NCI-H524 treated with DMSO at 0.1 percent for 48 hours (cell line): ENCODE measurements at places on chromosomes 16 and 17.

GRCh38 chr17:13353590-13353989, 248.1 kb downstream of the HS3ST3A1 start:
- DNase-seq: no peak

DNA sequence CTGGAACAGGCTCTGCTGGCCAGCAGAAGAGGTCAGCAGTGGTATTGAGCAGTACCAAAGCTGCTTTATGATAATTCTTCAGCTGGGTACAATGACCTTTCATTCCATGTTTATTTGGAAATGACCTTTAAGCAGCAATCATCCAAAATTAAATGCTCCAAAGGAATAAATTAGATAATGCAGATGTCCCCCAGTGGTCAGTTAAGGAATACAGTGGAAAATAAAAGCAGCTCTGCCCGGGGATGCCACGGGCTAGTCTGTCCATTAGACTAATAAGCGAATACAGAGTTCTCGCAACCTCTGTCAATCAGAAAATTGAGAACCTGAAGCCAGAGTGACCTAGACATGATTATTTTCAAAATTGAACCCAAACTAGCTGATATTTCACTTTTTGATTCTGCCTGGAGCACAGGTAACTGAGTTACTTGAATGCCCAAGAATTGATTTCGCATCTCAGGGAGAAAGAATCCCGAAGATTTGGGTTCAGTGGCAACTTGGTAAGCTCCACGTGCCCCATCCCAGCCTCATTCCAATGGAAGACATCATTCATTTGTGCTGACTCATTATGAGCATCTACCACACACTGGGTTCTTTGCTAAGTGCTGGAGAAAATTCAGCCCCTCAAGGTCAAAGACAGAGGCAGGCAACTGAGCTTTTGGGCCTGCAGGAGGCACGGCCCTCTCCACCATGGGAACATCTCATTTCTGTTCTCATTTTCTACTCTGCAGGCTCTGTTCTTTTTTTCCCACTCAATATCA, 34.4 kb upstream of the SLC39A11 start:
- no peak for DNase-seq

DNA sequence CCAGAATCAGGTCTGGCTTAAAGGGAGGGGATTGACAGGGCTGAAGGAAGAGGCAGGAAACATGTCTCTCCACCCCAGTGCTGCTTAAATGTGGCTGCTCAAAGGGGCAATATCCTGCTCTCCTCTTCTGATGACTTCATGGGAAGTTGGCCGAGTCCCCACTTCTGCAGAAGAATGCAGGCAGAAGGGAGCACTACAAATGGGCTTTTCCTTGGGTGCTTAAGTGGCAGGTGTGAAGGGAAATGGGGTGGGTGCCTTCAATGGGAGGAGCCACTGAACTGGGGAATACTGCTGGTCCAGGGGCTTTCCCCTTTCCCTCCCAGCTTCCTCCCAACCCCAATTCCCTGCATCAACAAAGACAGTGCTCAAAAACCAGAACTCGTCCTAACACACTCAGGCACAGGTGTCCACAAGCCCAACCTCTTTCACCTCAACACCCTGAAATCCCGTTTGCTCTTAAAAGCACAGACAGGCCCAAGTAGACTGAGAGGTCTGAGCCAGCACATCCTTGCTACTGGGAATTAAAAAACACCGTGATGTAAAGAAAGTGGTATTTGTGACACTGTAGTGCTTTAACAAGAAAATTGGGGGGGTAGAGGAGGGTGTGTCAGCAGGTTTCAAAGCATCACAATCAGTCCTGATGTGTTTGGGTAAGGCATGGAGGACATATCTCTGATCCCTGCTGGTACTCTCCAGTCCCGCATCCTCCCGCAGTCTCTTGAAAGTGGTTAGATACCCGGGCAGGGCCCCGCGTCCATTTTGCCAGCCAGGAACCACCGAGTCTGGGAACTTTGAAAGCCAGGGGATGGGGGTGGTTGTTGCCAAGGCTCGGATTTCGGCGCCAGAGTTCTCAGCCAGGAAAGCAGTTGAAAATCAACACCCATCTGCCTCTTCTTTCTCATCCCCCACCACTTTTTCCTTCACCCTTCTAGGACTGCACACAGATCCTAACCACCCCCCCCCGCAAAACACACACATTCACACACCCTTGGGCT, 1.6 kb downstream of the CA10 start:
- peak; percentile 37 for DNase-seq

DNA sequence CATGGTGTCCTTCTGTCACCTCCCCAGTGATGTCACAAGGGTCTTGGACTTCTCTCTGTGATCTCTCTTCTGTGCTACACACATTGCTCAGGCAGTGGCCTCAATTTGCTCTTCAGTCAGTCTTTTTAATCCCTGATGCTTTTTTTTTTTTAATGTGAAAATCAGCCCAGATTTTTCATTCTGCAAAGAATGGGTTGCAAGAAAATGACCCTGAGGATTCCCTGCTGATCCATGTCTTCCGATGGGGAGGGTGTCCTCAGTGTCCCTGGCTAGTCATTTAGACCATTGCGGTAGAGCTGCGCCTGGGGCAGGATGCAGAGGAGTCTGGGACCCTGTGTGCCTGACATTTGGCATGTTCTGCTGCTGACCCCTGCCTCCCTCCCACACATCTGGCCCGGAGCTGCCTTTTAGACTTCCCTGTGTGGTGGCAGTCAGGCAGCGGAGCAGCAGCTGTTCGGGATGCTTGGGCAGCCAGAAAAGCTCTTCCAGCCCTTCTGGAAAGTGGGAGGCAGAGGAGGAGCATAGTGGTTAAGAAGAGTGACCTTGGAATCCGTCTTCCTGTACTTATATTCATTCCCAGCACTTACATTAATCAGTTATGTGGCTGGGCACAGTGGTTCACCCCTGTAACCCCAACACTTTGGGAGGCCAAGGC, 12.3 kb downstream of the GPT2 start:
- DNase-seq: no peak

- peak; percentile 38 for DNase-seq
Observed at GRCh38 chr17:75289832-75290337, 652 bp upstream of the SLC25A19 start.

DNA sequence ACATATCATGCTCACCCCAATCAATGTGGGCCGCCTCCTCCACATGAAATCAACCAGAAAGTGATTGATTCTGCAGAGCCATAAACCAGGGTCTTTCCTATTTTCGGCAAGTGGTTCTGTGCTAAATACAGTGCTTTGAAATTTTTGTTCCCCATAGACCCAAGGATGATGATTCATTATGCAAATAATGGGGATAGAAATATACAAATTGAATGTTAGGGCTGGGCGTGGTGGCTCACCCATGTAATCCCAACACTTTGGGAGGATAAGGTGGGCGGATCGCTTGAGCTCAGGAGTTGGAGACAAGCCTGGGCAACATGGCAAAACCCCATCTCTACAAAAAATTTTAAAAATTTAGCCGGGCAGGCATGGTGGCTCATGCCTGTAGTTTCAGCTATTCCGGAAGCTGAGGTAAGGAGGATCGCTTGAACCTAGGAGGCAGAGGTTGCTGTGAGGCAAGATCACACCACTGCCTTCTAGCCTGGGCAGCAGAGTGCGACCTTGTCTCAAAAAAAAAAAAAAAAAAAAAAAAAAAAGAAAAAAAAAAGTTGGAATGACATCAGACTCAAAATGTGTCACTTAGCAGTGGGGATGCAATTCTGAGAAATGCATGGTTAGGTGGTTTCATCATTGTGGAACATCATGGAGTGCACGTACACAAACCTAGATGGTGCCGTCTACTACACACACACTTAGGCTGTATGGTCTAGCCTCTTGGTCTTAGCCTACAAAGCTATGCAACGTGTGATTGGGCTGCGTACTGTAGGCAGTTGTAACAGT, 581.7 kb downstream of the MAF start:
- DNase-seq: no peak

DNA sequence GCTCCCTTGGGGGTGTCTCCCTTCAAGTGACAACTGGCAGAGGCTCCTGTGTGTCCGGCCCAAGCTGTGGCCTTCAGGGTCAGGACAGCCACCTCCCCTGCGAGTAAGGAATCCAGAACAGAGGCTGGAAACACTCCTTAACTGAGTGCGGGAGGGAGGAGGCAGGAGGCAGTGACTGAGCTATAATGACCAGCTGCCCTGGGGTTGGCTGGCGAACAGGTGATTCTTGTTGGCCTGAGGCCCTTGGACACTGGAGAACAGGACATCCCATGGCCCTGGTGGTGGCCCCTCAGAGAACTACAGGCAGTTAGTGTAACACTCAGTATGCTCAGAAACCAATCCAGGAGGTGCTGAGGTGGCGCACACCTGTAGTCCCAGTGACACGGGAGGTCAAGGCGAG, 9.4 kb upstream of the SNAI3 start:
- no peak for DNase-seq

DNA sequence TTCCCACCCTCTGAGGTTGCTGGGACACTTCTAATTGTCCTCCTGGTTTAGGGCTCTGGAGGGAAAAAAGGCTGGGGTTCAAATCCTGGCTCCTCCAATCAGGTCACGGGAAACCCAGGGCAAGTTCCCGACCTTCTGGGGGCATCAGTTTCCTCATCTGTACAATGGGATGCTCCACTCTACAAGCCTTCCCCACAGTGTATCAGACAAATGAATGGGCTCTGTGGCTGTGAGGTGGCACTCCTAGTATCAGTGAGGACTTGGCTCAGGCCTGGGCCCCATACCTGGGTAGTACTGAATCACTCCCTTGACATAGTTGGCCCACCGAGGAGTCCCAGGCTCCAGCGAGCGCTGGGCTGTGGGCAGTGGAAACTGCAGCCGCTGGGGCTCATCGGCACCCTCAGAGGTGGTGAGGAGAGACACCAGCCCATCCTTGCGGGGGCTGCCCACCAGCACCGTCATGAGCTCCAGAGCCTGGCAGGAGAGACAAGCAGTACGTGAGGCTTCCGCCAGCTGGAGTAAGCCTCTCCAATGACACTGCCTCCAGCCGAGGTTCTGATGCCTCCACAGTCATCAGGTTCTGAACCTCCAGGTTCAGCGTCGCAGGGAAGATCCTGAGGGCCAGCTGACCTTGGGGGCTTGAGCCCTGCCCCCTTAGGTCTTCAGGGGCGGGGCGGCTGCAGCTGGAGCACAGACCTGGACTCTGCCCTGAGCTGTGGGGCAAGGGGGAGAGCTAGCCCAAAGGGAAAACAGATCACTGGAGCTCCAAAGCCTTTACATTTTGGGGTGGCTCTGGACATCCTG, 1.2 kb downstream of the GALK1 start:
- DNase-seq: no peak

GRCh38 chr17:76579281-76579680, 6.4 kb downstream of the ST6GALNAC2 start:
- DNase-seq: no peak

DNA sequence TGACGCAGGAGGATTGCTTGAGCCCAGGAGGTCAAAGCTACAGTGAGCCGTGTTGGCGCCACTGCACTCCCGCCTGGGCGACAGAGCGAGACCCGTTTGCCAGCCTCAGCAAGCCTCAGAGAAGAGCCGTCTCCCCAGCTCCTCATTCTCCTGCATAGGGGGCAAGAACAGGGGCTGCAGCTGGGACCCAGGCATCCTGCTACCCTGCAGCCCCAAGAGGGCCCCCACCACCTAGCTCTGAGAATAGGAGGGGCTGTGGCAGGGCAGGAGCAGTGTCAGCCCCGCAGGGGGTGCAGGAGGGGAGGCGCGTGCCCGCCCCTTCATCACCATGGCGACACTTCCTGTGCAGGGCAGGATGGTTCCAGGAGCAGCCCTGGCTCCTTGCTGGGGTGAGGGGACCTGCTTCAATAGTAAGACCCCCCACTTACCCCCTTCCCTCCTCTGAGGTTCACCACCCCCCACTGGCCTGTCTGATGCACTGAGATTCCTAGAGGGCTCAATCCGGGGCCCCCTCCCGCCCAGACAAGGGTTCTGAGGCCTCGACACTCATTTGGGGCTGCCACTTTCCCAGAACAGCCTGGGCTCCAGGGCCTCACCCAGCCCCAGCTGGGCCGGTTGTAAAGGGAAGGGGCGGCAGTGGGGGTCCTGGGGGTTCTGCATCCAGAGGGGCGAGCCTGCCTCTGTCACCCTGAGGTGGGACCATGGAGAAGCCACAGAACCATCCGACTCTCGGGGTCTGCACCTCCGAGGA, 20.2 kb downstream of the VASN start:
- no peak for DNase-seq

DNA sequence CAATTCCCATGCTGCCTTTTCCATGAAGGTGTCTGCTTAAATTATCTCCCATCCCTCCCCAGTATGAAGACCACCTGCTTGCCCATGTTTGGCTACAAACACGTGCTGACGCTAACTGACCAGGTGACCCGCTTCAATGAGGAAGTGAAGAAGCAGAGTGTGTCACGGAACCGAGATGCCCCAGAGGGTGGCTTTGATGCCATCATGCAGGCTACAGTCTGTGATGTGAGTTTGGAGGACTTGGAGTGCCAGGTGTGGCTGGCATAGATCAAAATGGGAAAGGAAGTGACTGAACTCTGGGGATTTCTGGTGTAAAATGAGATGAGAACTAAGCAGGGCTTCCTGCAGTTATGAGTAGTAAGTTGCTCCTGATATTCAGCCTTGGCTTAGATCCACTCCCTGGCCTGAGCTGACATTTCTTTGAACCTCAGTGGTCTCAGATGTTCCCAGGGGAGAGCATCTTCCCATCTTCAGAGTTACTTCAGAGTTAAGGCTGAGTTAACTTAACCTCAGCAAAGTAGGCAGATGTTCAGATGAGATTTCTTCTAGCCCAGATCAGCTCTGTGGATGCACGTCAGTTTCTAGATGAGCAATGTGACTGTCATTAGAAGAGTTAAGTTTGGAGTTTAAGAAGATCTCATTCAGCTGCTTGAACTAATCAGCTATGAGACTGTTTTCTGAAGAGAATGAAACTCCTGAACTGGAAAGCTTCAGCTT, 32.7 kb downstream of the ITGB3 start:
- no peak for DNase-seq

- DNase-seq: no peak
Observed at GRCh38 chr17:67773246-67773645, 52.1 kb upstream of the BPTF start.

- no peak for DNase-seq
Observed at GRCh38 chr17:77610972-77611521, 347.5 kb upstream of the TNRC6C start.

DNA sequence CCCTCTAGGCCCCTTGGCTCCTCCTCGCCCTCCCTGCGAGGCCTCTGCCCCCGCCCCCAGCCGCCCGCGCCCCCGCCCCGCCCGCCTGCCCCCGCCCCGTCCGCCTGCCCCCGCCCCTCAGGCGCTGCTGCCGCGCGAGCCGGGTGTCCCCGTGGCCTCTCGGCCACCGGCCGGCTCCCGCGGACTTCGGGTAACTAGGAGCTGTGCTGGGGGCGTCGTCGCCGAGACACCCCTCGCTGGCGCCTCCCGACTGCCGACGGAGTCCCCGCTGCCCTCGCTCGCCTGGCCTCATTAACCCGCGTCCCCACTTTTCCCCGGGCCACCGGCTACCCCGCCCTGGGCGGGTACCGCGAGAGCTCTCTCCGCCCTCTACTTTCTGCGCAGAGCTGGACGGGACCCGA, at the start of gene TLCD1:
Gene TLCD1, minus strand, starts transcription at position 8 of the 401 bp plus-strand sequence. CDS start 136 bp downstream, outside the sequence.
- peak; percentile 19 for DNase-seq

DNA sequence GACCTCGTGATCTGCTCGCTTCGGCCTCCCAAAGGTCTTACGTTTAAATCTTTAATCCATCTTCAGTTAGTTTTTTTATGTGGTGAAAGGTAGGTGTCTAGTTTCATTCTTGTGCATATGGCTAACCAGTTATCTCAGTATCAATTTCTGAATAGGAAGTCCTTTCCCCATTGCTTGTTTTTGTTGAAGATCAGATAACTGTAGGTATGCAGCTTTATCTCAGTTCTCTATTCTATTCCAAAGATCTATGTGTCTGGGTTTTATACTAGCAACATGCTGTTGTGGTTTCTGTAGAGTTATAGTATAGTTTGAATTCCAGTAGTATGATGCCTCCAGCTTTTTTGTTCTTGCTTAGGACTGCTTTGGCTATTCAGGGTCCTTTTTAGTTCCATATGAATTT, 65.2 kb downstream of the TNFRSF13B start:
- DNase-seq: no peak

- DNase-seq: no peak
Observed at GRCh38 chr16:84327926-84328505, 33.3 kb downstream of the WFDC1 start.
